ENCODE measurements at places on chromosomes 7 and 10.

DNA sequence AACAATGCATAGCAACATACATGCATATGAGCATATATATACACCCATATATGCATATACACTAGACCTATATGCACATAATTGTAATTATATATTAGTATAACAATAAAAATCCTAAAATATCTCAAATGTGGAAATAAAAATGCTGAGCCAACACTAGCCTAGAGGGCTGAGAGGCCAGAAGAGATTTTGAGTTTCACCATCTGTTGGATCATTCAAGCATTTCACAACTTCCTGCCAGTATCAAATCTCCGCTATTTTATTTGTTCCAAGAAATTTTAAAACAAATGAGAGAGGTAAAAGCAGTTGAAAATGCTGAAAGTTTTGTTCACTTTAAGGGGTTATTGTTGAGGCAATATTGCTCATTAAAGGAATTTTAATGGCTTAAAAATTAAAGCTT is 187.0 kb downstream of the PCDH15 start:
- DNase-seq = no peak

GRCh38 chr7:140688341-140688740 is 8.2 kb upstream of the NDUFB2 start:
- DNase-seq = no peak

- no peak for DNase-seq
These were observed 38.7 kb downstream of the FAM107B start for GRCh38 chr10:14736043-14736442.

- DNase-seq = no peak
These were observed 455.1 kb downstream of the AUTS2 start for GRCh38 chr7:70053421-70053820.

DNA sequence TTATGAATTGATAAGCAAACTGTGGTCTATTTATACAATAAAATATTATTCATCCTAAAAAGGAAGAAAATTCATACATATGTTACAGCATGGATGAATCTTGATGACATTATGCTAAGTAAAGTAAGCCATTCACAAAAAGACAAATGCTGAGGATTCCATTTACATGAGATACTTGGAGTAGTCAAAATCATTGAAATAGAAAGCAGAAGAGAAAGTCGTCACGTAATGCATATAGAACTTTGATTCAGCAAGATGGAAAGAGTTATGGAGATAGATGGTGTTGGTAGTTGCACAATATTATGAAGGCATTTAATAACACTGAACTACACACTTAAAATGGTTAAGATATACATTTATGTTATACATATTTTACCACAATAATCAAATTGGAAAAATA is 309.7 kb upstream of the KLF6 start:
- peak; percentile 27 for DNase-seq

GRCh38 chr7:30463405-30464145 is 15.0 kb downstream of the NOD1 start:
- DNase-seq = peak; percentile 27

- DNase-seq = peak; percentile 92
These were observed 34.2 kb downstream of the CYP17A1 start for GRCh38 chr10:102802920-102803534.

- no peak for DNase-seq
These were observed 116.2 kb downstream of the SLC25A13 start for GRCh38 chr7:96205665-96206064.

DNA sequence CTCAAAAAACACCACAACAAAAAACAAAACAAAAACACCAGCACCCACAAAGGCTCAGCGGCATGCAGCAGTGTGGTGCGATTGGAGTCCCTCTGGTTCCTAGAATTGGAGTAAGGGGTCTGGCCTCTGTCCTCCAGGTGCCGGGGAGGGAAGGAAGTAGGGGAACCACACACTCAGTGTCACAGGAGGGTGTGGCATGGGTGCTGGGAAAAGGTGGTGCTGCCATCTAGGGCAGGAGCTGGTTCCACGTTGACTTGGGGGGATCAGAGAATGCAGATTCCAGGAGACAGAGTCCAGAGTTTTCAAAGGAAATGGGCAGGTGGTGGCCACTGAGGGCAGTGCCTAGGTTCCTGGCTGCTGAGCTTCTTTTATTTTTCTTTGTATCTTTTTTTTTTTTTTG is 19.8 kb upstream of the WIPI2 start:
- DNase-seq = no peak

DNA sequence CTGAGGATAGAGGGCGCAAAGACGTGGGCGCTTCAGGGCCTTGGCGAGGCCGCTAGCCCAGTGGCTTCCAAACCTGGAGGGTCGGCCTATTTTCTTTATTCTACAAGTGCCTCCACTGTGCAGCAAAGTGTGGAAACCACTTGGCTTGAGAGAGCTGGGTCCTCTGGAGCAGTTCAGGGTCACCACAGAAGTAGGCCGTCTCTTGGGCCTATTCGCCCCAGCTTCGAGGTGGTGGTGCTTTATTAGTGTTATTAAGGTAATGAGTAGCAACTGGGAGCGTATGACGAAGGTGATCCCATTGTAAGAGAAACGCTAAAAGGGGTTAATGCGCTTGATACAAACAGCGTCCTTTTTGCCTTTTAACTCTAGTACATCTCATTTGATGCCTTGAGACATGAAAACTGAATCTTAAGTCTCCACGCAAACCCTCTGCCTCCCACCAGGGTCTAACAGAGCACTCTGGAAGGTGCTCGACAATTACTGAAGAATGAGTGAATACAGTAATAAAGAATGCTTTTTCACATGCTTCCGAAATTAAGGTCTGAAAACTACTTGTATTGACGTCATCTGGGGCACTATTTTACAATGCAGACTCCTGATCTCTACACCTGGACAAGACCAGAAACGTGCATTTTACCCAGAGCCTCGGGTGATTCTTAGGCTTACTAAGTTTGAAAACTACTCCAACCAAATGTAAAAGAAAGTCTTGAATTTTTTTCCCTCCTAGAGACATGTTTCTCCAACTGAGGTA is 647 bp upstream of the GSAP start:
- DNase-seq = no peak

- no peak for DNase-seq
These were observed at the start of gene GRID1 for GRCh38 chr10:86366033-86366901. Gene GRID1, minus strand, starts transcription at chr10:86366795.

- DNase-seq = no peak
These were observed 18.3 kb upstream of the PRKAR2B start for GRCh38 chr7:107026166-107026565.

- DNase-seq = peak; percentile 59
These were observed 108.0 kb downstream of the WDFY4 start for GRCh38 chr10:48792687-48793096.

DNA sequence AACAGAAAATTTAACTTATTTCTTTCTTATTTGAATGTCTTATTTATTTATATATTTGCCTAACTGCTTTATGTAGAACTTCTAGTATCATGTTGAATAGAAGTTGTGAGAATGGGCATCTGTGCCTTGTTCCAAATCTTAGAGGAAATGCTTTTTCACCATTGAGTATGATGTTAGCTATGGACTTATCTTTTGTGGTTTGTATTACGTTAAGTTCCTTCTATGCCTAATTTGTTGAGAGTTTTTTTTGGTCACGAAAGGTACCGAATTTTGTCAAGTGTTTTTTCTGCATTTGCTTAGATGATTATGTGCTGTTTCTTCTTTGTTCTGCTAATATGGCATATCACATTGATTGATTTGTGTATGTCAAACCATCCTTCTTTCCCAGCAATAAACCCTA is 161.0 kb upstream of the TRIM24 start:
- DNase-seq = no peak

- no peak for DNase-seq
These were observed 41.3 kb downstream of the CUX1 start for GRCh38 chr7:101858437-101859385.

DNA sequence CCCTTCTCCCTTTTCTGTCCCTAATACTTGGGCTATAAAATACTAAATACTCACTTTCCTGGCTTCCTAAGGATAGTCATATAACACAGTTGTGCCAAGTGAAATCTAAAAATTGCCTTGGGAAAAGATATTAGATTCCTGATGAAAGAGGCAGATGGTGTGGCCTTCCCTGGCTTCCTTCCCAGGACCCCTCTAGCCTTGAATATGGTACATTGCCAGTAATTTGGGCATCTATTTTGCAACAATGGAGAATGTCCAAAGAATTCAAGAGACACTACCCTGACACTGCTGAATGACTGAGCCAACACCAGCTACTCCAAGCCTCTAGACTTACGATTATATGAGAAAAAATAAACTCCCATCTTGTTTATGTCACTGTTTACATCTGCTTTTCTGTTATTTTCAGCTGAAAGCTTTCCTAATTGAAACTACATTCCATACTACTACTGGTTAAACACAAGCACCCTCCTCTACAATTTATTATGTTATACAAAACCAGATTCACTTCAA is 17.9 kb downstream of the COPG2 start:
- no peak for DNase-seq

DNA sequence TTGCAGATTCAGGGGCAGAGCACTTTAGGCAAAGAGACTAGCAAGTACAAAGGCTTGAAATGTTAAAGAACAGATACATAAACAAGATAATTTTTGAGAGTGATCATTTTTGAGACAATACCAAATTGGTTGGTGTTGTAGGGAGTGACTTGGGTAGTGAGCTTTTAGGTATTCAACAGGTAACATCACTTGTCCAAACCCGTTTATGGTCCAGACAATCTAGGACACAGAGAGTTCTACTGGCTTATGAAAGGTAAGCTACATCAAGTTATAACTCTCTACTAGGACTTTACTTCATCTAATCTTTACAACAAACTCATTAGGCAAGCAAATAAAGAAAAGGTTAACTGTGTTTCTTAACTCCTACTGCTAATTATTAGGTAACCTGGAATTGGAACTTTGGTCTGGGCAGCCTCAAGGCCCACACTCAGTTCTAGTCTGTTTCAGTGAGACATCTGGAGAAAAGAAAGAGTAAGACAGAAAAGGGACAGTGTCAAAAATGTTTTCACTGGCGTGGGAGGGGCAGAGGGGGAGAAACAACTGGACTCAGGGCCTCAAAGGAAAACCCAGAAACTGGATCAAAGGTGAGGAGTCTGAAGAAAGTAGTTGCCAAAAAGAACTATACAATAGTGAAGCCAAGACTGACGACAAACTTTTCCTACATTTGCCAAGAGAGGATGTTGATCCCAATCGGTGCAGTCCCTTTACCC is 39.2 kb downstream of the GNAT3 start:
- DNase-seq = no peak

GRCh38 chr7:105044449-105045070 is 30.6 kb downstream of the KMT2E start:
- DNase-seq = no peak

DNA sequence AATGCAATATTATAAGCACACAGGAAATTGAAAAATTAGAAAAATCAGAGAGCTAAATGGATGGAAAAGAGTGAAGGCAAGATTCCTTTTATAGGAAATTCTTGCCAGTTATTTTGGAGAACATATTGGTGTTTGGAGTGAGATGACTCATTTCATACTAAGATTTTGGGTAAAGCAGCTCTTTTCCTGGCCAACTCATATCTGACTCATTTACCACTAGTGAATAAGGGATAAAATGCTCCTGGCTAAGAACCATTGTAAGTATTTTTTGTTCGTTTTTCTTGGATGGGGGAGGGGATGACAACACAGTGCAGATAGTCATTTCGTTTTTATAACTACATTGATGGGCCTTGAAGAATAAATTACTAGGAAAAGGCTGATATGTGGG is 139.3 kb downstream of the TWIST1 start:
- DNase-seq = peak; percentile 97

GRCh38 chr7:29328811-29329210 is 134.2 kb downstream of the CHN2 start:
- peak; percentile 51 for DNase-seq

DNA sequence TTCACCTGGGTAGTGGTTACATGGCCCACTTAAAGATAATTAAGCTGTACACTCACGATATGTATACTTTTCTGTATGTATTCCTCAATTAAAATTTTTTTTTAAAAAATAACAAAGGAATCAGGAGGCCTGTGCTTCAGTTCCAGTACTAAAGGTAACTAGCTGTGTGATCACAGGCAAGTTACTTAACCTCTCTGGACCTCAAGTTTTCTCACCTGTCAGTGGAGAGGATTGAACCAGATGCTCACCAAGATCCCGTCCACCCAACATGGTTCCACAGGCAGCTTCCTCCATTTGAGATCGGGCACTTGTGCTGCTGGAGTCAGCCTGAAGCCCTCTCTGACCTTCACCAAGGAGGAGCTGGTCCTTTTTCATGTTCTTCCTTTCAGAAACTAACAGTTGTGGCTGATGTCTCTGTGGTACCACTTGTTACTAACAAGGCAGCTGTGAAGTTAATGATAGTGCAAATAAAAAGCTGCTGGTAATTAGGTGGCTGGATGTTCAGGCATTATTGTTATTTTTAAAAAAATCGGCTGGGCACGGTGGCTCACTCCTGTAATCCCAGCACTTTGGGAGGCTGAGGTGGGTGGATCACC is 29.4 kb upstream of the SMNDC1 start:
- DNase-seq = no peak

DNA sequence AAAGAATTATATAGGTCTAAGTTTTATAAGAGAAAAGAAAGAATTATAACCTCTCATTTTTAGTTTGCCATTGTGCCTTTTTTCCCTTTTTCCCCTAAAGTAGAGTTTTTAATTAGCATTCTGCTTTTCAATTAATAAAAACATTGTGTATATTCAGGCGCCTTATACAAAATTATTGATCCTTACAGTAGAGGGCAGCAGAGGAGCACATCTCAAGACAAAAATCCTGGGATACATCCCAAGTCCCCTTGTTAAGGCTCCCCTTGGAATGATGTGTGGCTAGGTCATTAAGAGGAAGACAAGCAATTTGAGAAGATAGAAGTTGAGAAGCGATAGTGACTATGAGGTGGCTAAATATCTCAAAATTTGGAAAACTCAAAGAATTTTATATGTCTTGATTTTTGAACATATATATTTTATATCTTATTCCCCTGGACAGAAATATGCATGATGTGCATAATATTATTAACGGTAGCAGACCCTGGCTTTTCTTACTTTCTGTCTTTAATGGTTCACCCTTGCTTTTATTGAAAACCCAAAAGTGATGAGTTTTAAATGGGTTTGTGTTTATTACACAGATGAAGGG is 19.1 kb upstream of the TPK1 start:
- peak; percentile 35 for DNase-seq

DNA sequence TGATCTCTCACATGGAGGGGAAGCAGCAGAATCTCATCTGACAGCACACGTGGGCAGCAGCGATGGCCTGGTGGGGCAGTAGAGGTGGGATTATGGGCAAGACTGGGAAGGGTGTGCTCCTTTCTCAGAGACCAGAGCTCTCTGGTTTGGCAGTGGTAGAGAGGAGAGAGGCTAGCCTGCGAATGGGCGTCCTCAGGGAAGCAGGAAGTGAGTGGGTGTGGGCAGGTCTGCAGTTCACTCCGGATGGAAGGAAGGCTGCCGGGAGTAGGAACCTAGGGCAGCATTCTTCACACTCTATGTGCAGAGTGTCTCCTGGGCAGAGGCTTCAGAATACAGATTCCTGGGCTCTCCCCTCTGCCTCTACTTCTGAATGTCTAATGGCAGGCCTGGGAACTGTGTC is 162.8 kb upstream of the BMPER start:
- DNase-seq = no peak

GRCh38 chr7:10463701-10464100 is 510.0 kb upstream of the PHF14 start:
- no peak for DNase-seq

- DNase-seq = no peak
These were observed 1.2 kb downstream of the TRDMT1 start for GRCh38 chr10:17200001-17200911.

All from fibroblast of skin of right quadriceps (primary cell).